AG20443 (cell line): ENCODE measurements at places on chromosomes 16 and 17.
A peak's percentile ranks its signal among the peaks of the same experiment; 100 is the strongest.

GRCh38 chr16:18839555-18839954 is 38.2 kb upstream of the ARL6IP1 start:
- DNase-seq, result no peak

DNA sequence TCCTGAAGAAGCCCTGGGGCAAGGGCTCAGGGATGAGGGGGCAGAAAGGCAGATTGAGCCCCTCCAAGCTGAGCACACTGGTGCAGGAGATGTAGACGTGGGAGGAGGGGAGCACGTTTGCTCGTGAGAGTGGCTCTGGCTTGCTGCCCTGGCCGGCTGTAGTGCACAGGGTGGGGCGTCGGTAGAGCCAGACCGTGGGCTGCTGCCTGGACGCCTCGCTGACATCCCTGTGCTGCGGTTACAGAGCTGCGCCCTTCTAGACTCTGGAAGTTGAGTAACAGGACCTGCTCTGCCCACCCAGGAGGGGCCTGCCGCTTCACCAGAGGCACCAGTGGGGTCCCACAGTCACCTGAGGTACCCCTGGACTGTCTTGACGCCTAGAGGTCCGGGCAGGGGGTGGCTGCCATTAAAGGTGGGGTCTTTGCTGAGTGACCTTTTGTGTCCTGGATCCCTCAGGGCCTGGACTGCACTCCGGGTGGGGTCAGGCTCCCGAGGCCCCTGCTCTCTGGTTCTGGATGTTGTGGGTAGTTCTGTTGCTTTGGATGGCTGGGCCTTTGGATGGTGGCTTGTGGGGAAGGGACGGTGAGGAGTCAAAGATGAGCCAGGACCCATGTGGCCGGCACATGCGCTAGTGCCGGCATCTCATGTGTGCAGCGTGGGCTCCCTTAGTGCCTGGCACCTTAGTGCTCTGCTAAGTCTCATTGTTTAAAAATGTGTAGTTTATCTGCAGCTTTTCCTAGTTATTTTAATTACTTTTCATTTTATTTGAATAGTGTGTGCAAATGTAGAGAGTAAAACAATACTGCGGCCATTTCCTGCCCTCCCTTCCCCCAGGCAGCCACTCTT is 41.7 kb downstream of the PGS1 start:
- DNase-seq, result peak; percentile 57

GRCh38 chr17:47877368-47878034 is 18.5 kb upstream of the SP2 start:
- DNase-seq, result no peak

DNA sequence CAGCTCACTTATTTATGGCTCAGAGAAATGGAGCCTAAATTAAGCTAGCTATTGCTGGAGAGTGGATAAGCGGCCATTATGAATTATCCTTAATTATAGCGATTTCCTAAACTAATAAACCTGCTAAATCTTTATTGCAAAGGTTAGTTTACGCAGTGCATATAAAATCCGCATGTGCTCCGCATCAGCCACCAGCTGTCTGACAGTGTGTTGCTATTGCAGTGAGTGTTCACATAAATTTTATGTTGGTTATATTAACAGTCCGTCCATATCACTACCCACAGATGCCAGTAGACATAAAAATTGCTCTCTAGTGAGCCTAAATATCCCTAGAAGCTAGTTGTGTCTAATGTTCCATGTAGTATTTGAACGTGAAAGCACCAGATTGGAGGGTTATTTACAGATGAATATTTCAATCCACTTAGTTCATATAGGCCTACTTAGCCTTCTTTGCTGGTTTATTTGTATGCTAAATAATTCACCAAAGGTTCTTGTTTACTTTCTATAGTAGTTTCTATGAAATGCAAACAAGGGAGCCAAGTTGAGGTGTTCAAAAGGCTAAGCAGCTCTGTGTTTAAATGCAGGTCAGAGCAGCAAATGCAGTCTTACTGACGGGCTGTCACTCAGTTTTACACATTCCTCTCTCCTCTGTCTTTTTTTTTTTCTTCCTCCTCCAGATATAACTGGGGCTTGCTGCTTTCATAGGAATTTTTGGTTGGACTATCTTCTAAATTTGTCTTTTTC is 219.1 kb downstream of the IRX3 start:
- no peak for DNase-seq

DNA sequence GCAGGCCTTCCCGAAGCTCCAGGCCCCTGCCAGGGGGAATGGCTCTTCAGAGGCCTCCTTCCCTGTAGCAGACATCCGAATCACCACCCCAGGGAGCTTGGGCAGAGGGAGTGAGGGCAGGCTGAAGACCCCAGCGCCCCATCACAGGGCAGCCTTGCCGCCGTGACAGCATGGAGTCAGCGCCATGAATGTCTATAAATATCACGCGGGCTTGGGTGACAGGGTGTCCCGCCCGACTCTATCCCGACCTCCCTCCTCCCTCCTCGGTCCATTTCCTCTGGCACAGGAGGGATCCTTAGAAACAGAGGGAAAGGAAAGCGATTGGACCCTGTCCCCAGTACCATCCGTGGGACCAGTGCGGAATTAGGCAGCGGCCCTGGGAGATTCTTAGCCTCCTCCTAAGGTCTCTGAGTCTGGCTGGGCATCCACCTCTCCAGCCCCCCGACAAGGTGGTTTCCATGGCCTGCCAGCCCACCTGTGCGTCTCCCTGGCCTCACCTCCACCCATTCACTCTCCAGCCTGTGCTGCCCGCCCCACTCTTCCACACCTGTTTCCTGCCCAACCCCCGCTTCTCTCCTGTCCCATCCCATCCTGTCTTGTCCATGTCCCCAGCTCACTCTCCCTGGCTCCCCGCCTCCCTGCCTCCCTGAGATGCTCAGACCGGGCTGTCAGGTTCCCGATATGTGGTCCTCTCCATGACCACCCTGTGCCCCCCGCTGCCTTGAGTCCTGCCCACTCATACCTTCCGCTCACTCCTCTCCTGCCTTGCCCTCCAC is 5.1 kb downstream of the ATP2A1 start:
- no peak for DNase-seq

DNA sequence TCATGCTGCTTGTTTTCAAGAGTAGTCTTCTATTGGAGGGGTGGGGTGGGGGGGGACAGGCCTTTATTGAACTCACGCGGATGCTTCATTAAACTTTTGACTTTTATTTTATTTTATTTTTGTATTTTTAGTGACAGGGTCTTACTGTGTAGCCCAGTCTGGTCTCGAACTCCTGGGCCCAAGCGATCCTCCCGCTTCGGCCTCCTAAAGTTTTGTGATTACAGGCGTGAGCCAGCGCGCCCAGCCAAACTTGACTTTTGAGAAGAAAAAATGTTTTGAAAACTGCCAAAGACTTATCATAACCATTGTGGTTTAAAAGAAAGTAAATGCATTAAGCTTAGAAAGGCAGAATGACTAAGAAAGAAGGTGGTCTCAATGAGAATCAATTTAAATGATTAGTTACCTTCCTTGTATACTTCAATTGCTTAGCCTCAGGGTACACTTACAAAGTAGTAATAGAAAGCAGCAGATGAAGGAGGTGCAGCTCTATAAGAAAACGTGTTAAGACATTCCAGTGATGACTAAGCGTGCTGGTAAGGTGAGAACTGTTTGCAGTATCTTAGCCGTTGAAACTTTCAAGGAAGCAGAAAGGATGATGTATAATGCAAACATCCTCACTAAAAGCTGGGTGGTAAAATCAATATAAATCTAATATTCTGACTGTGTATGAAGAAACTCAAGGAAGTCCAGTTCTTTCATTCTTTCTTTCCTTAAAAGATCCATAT is 1.2 kb downstream of the AP2B1 start:
- no peak for DNase-seq

- DNase-seq, result no peak
Observed at GRCh38 chr17:76930107-76930506, 61.9 kb downstream of the MGAT5B start.

DNA sequence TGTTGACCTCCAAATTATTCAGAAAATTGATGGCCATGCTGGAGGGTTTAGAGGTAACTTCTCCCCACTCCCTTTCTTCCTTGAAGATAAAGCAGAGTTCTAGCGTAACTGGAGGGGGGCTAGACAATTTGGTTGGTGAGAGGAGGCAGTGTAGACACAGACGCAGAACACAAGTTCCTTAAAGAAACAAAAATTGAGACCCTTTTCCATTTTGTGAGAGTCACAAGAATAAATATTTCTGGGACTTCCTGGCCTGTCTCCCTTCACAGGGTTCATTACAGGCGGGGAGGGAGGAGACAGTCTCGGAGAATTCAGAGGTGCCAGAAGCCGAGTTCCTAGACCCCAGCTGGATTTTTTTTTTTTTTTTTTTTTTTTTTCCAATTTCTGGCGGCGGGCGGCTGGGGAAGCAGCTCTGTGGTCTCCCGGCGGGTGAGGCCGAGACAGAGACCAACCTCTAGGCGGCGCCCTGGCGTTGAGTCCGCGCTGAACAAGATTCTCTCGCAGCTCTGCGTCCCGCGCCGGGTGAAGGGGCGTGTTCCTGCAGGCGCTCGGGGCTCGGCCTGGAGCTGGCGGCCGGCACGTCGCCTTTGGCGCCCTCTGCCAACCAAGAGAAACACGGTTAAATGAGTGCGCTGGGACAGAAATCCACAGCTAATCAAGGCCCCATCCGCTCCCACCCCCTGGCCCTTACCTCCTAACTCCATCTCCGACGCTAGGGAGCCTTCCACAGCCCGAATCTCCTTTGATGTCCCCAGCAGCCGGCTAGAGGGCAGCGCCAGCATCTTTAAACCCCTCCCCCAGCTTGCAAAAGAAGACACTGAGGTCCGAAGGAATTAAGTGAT is 10.2 kb upstream of the HOXB9 start:
- DNase-seq, result peak; percentile 83

DNA sequence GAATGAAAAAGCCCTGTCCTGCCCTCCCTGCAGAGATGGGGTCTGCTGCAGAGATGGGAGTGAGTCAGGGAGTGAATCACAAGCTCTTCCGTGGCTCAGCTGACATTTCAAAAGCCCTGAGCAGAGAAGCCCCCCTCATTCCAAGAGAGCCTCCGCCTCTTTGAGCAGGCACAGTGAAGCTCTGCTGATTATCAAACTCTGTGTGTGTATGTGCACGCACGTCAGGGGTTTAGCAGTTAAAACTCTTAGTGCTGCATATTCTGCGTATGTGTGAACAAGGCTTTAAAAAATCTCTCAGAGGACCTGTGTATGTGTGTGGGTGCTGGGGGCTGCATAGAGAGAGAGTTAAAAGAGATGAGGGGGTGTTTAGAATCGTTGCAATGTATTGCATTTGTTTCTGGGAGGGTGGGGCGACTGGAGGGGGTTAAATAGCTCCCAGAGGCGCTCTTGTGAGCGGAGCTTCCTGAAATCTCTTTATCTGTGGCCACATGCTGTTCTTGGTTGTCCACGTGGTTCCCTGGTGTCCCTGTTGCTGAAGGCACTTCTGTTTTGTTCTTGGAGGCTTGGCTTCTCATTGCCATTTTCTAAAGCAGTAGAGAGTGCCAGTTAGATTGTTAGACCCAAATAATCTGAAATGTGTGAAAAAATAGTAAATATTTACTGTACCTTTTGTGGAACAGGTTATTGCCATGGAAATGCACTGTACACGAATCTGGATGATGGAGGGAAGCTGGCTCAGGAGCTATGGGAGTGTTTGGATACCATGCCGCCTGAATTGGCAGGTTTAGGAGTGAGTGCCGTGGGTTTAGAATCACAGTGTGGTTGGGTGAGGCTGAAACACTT is 116.6 kb downstream of the PRKCB start:
- no peak for DNase-seq

- no peak for DNase-seq
Observed at GRCh38 chr16:55041540-55042234, 111.0 kb downstream of the IRX5 start.

- DNase-seq, result no peak
Observed at GRCh38 chr17:7293816-7294613, 424 bp downstream of the YBX2 start.

DNA sequence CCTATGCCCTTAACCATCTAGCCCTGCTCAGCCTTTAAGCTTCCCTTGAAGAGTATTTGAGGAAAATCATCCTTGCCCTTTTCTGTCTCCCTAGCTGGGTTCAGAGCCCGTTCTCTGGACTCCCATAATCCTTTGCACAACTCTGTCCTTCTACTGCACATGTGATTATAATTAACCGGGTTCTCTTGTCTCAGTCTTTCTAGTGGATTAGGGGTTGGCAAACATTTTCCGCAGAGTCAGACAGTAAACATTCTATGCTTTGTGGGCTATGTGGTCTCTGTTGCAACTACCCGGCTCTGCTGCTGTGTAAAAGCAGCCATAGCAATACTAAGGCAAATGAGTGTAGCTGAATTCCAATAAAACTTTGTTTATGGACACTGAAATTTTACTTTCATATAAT is 80.0 kb downstream of the CDRT15 start:
- peak; percentile 55 for DNase-seq

GRCh38 chr17:15456972-15457722 is 10.3 kb downstream of the CDRT4 start:
- DNase-seq, result peak; percentile 83

- DNase-seq, result peak; percentile 73
Observed at GRCh38 chr16:19502395-19503131, 19.3 kb downstream of the GDE1 start.

DNA sequence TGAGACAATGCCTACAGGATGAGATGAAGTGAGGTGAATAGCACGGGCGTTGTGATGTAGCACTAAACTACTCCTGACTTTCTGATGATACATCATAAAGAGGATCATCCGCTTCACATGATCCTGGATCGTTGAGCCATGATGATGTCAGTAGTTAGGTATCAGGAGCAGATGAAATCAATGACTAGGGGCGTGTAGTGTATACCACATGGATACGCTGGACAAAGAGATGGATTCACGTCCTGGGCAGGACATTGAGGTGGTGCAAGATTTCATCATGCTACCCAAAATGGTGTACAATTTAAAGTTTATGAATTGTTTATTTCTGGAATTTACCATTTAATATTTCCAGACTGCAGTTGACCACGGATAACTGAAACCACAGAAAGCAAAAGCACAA is 156.6 kb downstream of the ANKFN1 start:
- no peak for DNase-seq

GRCh38 chr17:58630883-58631522 is 60.8 kb downstream of the TEX14 start:
- no peak for DNase-seq

DNA sequence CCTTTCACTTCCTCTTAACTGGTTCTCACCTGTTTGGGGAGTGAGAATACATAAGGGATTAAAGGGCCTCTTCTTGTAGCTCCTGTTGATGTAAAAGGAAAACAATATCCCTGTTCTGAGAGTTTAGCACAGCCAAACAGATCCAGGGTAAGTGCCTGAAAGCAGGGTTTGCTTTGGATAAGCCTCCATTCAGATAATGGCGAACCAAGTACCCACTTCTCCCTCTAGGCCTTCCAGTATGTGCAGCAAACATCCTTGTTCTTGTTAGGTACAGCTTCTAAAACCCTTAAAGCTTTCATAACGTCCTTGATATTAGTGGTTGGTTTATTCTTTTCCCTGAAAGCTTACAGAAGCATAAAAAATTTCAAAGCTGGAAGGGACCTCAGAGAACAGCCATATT is 130.6 kb upstream of the DNAH9 start:
- no peak for DNase-seq

DNA sequence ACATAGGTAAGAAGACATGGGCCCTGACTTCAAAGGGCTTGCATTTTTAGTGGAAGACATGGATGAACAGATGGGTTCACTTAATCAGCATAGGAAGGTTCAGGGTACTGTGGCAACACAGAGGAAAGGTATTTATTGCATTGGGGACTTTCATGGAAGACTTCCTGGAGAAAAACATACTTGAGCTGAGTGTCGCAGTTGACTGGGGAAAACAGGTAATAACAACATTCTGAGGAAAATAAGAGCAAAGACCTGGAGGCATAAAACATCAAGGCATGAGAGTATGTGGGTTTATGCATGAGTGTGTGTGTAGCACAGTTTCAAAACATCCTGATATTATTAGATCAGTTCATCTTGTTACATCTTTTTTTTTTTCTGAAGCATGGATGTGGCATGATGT is 82.7 kb downstream of the MAP2K6 start:
- no peak for DNase-seq
